ENCODE measurements at places on chromosomes 13 and 19.

- no peak for DNase-seq
Observed at GRCh38 chr13:22271903-22272302, 601.0 kb downstream of the FGF9 start.

DNA sequence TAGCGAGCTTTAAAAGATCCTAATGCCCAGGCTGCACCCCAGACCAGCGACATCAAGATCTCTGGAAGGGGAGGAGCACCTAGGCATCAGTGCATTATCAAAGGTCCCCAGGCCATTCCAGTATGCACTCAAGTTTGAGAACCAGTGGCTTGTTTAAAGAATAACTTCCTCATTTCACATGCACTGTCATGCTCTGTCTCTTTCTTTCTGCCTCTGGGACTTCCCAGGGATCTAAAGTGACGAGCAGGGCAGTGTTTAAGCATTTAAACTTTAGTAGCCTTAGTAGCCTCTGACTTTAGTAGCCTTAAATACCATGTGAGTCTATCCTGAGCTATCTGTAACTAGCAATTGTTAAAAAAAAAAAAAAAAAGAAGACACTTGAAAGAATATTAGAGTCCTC lies 8.9 kb upstream of the FARP1 start:
- no peak for DNase-seq

- DNase-seq: peak; percentile 29
Observed at GRCh38 chr19:2733930-2734588, 5.8 kb downstream of the SLC39A3 start.

GRCh38 chr19:50290011-50290410 lies 39.2 kb downstream of the KCNC3 start:
- no peak for DNase-seq

DNA sequence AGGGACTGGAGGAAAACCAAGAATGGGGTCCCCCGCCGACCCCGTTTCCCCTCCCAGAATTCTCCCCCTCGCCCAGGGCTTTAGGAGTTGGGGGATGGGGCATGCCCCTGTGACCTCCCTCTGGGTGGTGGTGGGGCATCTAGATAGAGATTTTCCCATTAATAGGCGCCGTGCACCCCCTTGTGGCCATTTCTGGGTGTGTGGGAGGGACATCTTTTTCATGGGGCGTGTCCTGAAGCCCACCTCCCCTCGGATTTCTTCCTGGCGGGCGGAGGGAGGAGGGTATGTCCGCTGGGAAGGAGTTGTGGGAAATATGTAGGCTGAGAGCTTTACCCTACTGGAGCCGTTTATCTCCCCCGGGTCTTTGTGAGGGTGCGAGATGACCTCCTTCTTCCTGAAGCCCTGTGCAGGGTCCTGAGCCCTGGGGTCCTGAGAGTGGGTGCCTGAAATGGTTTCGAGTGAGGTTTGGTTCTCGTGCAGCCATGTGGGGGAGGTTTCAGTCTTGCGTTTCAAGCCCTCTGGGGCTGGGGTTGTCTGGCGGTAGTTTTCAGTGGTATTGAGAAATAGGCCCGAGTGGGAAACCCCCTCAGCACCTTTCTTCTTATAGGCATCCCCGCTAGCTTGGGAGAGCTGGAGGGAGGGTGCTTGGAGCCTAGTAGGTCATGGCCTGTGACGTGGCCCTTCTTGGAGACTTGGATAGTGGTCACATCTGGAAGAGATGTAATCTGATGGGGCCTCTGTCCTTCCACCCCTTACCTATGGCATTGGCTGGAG lies 1.0 kb downstream of the PRMT1 start:
- peak; percentile 87 for DNase-seq

DNA sequence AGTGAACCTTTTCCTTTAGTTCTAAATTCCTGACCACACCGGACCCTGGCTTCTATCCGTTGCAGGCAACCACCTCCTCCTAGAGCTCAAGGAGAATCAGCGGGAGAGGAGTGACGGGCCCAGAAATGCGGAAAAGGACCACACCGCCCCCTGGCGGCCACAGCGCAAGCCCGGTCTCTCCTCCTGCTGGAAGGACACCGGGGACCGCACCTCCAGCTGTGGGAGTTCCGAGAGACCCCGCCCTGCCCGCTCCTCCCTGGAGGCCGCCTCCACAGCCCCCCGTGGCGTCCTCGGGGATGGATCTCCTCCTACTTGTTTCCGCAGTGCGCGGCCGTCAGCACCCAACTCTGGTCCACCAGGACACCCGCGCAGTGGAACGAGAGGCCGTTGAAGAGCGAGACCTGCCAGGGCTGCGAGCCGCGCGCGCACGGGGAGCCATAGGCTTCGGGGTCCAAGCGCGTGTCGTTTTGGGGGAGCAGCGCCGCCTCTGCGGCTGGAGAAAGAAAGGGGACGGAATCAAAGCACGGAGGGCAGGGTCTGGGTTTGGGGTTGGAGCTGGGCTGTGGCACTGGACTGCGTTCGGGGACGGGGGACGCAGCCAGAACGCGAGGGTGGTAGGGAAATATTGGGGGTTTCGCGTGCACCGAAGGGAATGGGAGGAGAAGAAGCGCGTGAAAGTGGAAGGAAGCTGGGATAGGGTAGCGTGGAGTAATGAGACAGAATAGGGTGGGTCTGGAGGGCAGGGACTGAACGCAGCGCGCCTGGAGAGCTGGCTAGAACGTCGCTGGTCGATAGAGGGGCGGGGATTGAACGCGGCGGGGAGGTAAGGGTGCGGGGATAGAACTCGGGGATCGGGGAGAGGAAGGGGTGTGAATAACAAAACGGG lies 2.5 kb downstream of the KLK10 start:
- peak; percentile 46 for DNase-seq

DNA sequence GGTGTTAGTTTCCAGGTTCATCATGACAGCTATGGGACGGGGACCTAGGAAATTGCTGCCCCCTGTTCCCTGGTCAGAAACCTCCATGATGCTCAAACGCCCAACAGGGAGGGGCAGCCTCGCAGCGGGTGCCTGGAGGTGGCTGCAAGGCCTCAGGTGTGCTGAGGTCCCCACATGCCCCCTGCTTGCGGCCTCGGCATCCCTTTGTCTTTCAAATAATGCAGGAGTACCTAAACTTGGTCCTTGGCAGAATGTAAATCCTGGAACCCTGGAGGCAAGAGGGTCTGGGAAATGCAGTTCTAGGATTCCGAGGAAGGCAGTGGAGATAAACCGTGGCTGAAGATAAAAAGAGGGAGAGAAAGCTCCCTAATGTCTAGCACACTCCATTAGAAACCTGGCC lies 52.4 kb downstream of the SKA3 start:
- DNase-seq: no peak

GRCh38 chr13:107118506-107118905 lies 550.6 kb upstream of the ARGLU1 start:
- no peak for DNase-seq

DNA sequence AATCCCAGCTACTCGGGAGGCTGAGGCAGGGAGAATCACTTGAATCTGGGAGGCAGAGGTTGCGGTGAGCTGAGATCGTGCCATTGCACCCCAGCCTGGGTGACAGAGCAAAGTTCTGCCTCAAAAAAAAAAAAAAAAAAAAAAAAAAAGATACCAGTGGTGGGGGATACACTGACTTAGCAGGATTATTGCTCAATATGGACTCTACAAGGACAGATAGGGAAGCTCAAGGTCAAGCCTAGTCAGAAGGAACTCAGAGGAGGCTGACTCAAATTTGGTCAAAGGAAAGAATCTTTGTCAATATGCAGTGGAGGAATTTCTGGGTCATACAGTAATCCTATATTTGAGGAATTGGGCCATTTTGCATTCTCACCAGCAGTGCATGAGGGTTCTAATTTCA lies 6.7 kb upstream of the DIAPH3 start:
- no peak for DNase-seq

GRCh38 chr19:50717026-50717723 lies 2.4 kb downstream of the SHANK1 start:
- no peak for DNase-seq

- no peak for DNase-seq
Observed at GRCh38 chr19:55620410-55621204, 3.8 kb downstream of the ZNF784 start.

DNA sequence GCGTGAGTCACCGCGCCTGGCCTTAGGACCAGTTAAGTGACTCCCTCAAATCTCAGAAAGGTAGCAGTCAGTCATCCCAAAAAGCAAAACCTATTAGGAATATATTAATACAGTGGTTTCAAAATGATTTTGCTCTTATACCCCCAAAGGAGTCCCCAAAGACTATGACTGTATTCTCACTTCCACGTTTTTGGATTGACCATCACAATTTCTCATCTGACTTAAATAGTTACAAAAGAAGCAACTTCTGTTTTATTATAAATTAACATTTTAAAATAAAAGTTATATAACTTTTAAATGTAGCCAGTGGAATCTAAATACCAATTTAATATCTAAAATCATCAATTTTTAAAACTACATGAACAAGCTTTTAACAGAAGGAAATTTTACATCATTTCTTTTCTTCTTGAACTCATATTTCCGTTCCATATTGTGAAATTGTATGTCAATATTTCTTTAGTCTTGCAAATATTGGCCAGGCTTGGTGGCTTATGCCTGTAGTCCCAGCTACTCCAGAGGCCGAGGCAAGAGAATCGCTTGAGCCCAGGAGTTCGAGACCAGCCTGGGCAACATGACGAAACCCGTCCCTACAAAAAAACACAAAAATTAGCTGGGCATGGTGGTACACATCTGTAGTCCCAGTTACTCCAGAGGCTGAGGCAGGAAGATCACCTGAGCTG lies 1.5 kb upstream of the SPART start:
- no peak for DNase-seq

DNA sequence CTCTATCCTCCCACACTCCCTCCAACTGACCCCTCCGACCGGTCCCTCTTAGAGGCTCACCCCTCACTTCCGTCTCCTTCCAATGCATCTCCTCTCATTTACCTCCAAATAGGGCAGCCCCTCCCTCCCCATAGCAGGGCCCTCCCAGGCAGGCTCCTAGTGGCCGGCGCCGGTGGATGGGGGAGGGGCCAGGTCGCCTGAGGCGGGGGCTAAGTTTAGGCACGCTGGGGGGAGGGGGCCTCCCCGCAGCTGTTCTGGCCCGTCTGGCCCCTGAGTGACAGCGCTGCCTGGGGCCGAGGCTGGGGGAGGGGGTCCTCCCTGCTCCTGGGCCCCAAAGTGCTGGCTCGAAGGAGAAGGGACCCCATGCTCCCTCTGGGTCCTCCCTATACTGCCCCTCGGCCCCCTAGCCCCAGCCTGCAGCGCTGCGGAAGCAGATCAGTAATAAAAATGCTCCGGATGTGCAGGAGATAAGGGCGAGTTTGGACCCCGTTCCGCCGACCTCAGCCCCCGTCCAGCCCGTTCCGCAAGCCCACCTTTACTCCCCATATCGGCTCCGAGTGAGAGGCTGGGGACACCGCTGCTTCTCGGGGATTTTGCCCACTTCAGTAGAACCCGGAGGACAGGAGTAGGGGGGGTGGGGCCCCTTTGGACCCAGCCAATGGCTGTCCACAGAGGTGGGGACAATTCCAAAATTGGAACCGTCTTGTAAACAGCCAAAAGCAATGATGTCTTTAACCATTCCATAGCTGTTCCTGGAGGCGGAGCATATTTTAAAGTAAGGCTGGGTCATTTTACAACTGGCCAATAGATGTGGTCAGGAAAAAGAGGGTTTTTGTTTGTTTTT lies 4.0 kb downstream of the RTN2 start:
- DNase-seq: peak; percentile 96

- DNase-seq: no peak
Observed at GRCh38 chr19:29001597-29002245, 211.2 kb downstream of the UQCRFS1 start.

DNA sequence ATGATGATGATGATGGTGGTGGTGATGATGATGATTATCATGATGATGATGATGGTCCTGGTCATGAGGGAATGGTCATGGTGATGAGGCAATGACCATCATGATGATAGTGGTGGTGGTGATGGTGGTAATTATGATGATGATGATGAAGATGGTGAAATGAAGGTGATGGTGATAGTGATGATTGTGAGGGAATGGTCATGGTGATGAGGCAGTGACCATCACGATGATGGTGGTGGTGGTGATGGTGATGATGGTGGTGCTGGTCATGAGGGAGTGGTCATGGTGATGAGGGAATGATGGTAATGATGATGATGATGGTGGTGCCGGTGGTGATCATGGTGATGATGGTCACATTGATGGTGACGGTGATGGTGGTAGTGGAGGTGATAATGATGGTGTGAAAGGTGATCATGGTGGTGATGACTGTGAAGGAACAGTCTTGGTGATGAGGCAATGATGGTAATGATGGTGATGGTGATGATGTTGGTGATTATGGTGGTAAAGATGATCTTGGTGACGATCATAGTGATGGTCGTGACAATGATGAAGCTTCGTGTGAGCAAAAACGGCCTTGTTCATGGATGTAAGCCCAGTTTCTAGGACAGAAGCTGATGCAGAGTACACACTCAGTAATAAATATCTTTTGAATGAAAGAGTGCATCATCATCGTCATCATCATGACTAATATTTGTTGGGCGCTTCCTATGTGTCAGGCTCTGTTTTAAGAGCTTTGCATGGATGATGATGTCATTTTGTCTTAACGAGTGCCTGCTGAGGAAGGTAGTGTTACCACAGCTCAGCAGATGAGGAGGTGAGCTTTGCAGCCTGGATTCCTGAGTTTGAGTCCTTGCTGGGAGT lies 17.3 kb downstream of the SBK2 start:
- DNase-seq: no peak

DNA sequence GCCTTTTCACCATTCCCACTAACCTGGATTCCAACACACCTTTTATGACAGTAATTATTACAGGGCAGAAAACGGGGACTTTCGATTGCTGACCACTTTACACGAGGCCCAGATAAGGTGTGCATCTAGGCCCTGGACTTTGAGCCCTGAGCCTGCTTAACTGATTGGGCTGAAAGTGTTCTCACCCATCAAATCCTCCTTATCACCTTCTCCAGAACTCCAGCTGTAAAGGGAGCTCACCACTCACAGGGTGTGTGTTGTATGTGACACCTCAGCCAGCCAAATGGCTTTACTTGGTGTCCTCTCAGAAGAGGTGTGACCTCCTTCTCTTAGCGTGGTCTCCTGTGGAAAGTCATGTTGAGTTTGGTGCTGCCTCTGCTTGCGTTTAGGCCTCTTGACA lies 36.5 kb downstream of the SIPA1L3 start:
- DNase-seq: no peak

DNA sequence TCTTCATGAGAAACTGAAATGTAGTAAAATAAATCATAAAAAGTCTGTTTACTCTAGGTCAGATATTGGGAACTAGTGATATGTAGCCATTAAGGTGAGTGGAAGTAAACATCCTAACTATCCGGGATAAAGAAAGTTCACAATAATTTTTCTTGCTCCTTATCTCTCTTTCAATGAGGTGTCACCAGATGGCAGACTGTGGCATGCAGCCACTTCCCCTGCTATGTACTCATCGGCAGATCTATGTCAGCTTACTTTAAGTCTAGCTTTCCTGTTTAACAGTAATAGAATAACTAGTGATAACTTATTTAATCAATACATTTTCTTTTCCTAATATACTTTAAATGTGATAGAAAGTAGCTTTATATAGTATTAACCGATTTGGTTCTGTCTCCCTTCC lies 181.9 kb downstream of the NDFIP2 start:
- DNase-seq: peak; percentile 45

DNA sequence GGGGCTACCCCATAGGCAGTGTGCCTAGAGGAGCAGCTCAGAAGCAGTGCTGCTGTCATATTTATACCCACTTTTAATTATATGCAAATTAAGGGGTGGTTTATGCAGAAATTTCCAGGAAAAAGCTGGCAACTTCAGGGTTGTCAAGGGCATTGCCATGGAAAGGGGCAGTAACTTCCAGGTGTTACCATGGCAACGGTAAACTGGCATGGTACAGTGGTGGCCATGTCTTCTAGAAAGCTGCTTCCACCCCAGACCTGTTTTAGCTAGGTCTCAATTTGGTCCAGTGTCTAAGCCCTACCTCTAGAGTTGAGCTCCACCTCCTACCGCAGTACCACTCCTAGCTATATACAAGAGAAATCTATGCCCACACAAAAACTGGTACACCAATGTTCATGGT lies 11.3 kb downstream of the PNMA8A start:
- DNase-seq: no peak

Data from SJCRH30 (cell line).